Vein endothelial cell (primary cell): ENCODE measurements at places on chromosomes 1 and 21. TPM values are rescaled to one million over a fixed set of nuclear protein-coding genes. Genes with fewer than 3 reads are reported as not detected.

APOBEC4 gene
- not detected in 2 replicates for total RNA-seq

GUCA2A gene
- not detected in 2 replicates for total RNA-seq

ATP6V1G3 gene
- 0.33 TPM in 1 of 2 replicates, not detected in the other for total RNA-seq

NHLH2 gene
- total RNA-seq, result not detected in 2 replicates

GPR157 gene
- total RNA-seq, result 3.9 and 4.9 TPM in 2 replicates

AKR7A2 gene
- 64.7 and 68.5 TPM in 2 replicates for total RNA-seq

PEAR1 gene
- 46.9 and 49.6 TPM in 2 replicates for total RNA-seq

LDLRAD1 gene
- total RNA-seq, result not detected in 2 replicates

PTCH2 gene
- under 0.01 and 0.29 TPM in 2 replicates for total RNA-seq

CLDN8 gene
- not detected in 2 replicates for total RNA-seq

YOD1 gene
- 8.2 and 10.3 TPM in 2 replicates for total RNA-seq

KCNE1 gene
- total RNA-seq, result 0.10 TPM in 1 of 2 replicates, not detected in the other

KCND3 gene
- total RNA-seq, result under 0.01 TPM in 2 replicates

KDF1 gene
- total RNA-seq, result not detected in 2 replicates

SH3D21 gene
- 2.2 and 3.3 TPM in 2 replicates for total RNA-seq

WDR47 gene
- total RNA-seq, result 23.8 and 32.9 TPM in 2 replicates

HES4 gene
- 20.6 and 41.2 TPM in 2 replicates for total RNA-seq

ACTL8 gene
- not detected in 2 replicates for total RNA-seq

RAP1GAP gene
- 0.57 TPM in 1 of 2 replicates, not detected in the other for total RNA-seq
